CMK (cell line): ENCODE measurements at places on chromosomes 4 and X.

DNA sequence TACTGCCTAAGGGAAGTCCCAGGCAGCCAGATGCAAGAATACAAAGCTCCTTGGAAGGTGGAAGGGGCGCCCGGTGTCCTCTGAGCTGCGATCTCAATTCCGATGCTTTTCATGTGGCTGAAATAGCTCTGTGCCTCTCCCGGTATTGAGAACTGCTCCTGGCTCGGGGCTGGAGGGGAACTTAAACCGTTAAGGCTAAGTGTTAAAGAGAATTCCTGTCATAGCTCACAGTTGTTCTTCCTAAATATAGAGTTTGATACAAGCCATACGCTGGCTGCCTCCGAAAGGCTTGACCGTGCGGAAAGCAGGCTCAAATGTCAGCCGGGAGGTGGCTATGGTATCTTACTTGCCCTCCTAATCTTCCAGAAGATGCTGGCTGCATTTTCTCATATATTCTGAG is at the start of gene SMPX:
Gene SMPX (minus strand): TSS at position 157 of the 400 bp plus-strand sequence. CDS start 3,826 bp downstream, outside the sequence.
- no peak for DNase-seq

DNA sequence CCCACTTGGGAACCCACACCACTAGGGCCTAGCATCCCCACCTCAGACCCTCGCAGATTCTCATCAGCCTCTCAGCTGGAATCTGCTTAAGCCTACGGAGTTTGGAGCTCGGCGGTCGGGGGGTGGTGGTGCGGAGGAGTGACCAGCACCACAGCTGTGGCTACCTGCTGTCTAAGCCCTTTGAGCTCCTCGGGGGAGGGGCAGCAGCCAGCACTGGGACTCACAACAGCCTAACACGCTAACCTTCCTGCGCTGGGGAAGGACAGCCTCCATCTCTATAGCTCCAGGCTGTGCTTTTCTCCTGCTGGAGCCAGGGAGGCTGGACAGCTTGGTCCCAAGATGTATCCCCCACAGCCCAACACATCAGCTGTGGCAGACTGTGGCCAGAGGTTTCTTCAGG is 281.5 kb downstream of the USP46 start:
- no peak for DNase-seq

GRCh38 chr4:37938208-37938607 is 22.0 kb upstream of the PTTG2 start:
- no peak for DNase-seq

DNA sequence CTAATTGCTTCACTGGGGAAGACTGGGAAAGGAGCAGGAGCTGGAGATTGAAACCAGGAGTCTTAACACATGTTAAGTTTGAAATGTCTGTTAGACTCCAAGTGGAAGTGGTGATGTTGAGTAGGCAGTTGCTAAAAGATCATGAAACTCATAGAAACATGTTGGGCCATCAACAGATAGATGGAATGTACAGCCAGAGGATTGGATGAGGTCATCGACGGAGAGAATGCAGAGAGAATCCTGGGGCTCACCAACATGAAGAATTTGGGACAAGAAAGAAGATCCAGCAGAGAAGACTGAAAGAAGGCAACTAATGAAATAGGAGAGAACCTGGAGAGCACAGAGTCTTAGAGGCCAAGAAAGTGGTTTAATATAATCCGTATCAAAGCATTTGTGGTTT is 19.4 kb upstream of the TSPAN5 start:
- no peak for DNase-seq

- DNase-seq: no peak
Observed at GRCh38 chr4:151905197-151905596, 144.4 kb upstream of the GATB start.

GRCh38 chr4:128186623-128187022 is 101.0 kb downstream of the PGRMC2 start:
- DNase-seq: no peak

DNA sequence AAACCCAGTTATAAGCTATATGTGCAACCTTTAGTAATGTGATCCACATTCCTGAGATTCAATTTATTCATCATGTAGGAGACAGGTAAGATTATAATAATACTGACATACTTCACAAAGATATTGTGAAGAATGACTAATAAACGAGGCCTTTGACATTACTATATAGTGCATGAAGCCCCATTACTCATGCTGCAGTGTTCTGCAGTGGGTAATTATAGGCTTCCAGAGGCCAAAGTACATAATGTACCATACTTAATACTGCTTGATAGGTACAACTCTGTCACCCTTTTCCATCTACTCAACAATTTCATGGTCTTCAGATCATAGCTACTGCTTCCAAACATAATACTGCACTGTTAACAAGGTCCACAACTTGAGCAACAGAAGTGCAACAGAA is 68.9 kb downstream of the COL25A1 start:
- no peak for DNase-seq

DNA sequence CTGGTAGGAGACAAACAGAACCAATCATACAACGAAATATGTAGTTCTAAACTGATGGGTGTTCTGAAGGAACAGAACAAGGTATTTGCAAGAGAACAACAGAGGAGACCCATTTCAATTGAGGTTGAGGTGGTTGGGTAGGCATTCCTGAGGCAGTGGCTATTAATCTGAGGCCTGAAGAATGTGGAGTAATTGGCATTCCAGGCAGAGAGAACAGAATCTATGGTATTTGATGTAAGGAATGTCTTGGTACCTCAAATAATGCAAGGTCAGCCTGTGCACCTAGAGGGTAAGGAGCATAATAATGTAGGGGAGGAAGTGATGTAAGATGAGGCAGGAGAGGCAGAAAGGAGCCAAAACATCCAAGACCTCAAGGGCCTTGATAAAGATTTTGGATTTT is 109.5 kb upstream of the TEX13C start:
- no peak for DNase-seq

DNA sequence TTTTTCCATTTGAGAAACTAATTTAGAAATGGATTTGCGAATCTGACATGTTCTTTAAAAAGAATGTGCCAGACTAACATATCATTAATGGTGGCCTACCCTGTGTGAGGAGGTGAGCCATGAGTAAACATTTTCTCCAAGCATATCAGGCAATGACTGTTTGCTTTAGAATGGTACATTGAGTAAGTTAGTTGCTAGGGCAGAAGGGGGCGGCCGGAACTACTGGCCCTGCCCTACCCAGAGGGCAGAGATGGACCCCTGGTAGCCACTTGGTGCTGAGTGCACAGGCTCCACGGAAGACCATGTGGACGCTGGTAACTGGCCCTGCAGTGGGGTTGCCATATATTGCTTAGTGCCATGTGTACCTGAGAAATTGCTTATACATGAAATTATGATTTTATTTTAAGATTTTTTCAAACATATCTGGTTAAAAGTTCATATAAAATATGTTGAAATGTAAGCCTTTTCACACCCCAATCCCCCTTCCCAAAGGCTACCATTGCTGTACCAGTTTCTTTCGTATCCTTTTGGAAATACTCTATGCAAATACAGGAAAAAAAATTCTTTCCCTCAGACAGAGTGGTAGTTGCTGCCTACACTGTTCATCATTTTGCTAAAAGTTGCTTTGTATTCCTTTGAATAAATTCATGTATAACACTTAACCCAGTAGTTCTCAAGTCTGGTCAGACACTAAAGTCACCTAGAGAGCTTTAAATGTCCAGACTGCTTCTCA is 8.8 kb downstream of the FNIP2 start:
- DNase-seq: no peak

DNA sequence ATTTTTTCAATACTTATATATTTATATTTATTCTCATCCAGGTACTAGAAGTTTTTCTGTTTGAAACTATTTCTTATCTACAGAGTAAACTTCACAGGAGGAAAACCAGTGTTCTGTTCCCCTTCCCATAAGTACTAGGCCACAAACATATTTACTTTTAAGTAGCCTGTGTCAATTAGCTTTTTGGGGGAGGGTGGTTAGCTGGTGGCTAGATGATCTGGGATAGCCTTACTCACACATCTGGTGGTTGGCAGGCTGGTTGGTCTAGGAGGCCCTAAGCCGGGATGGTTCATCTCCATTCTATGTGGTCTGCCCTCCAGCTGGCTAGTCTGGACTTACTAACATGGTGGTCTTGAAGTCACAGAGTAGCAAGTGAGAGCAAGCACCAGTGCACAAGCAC is 6.2 kb downstream of the JADE3 start:
- no peak for DNase-seq

DNA sequence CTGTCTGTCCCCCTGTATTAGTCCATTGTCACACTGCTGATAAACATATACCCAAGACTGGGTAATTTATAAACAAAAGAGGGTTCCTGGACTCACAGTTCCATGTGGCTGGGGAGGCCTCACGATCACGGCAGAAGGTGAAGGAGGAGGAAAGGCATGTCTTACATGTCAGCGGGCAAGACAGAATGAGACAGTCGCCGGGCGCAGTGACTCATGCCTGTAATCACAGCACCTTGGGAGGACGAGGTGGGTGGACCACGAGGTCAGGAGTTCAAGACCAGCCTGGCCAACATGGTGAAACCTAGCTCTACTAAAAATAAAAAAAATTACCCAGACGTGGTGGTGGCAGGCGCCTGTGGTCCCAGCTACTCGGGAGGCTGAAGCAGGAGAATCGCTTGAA is 24.7 kb downstream of the IL3RA start:
- DNase-seq: no peak

GRCh38 chr4:17583941-17584340 is 6.9 kb downstream of the LAP3 start:
- DNase-seq: no peak

DNA sequence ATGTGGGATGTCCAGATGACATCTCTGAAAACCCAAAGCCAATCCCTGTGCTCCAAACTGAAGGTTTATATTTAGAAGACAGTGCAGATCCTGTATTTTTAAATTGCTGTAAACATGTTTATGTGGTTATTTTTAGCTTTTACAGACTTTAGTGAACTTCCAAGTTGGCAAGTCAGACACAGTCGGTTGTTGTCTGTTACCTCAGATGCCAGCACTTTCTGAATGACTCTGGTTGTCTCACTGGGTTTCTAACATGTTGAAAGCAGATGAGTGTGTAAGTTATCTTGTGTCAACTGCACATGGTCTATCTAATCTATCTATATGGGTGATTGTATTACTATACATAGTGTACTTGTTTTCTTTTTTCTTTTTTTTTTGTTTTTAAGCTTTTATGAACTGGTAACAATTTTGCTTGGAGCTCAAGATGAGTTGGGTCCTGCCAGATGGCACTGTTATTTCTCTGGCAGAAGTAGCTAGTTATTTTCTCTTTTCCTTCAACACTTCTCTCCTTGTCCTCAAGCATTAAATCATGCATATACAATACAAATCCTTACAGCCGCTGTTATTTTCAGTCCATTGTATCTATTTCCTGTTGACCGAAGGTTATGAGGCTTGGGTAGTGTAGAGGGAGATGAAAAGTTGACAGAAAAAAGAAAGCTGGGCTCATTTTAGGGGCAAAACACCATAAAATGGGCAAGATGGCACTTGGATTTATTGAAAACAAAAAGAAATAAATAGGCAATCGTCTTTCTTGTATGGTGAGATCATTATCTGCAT is 66.3 kb downstream of the GAB1 start:
- no peak for DNase-seq

DNA sequence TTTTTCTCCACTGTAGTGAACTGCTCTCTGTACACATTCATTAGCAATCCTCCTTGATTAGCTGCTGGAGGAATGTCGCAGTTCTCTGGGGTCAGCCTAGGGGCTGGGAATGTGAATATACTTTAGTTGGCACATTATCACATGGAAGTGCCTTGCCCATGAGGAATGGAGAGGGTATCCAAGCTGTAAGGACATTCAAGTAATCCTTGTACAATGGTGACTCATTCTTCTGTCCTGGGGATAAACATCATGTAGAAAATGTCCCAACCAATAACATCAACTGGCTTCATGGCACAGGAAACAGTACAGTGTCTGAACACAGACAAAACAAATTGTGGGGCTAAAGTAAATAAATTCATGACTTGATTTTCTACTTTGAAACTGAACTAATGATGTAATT is 147.1 kb downstream of the GLRA2 start:
- DNase-seq: no peak

GRCh38 chrX:118973389-118974087 is 880 bp upstream of the LONRF3 start:
- DNase-seq: no peak

DNA sequence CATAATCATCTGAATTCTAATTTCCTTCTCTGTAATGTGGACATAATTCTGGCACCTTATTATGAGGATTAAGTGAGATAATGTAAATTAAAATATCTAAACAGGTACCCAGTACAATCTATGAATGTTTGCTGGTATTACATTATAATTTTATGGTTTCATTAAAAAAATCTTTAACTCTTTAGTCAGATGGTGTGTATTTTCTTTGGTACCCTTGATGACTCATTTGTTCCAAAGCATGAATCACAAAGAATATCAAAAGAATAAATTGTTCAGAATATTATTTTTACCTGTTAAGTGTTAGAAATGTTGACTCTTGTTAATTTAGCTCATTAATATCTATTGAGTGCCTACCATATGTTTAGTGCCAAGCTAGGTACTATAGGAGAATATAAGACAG is 74.3 kb downstream of the SNX25 start:
- no peak for DNase-seq
